T-helper 17 cell (primary cell): ENCODE measurements at places on chromosomes 7 and 10. TPM values are rescaled to one million over a fixed set of nuclear protein-coding genes. Genes with fewer than 3 reads are reported as not detected.

DNA sequence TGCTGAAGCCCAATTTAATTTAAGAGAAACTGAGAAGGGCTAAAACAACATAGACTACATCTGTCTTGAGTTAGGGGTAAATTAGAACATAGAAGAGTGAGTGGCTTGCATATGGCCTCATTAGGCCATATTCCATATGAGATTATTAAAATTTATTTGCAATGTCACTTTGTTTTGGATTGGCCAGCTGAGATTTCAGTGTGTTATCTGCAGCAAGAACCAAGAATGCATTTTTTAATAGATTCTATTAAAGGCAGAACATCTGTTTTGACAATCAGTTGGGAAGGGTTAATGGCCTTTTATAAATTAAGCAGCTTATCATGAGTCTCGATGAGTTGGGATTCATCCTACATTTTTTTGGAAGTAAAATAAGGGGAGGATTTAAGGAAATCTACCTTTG is 236.2 kb downstream of the DGKB start:
- no peaks in the 10 kb centered on the region for H3K36me3 ChIP-seq
- no peak for DNase-seq
- H3K27ac ChIP-seq, result no peak overlapping the region
- H3K4me1 ChIP-seq, result peaks cover 2% of the 10 kb centered on the region
- no peaks in the 10 kb centered on the region for H3K27me3 ChIP-seq

GRCh38 chr10:131815266-131816156 is 85.3 kb upstream of the PPP2R2D start:
- H3K36me3 ChIP-seq, result no peaks in the 10 kb centered on the region
- H3K4me3 ChIP-seq, result no peak overlapping the region

- H3K4me1 ChIP-seq, result no peaks in the 10 kb centered on the region
- no peaks in the 10 kb centered on the region for H3K36me3 ChIP-seq
- H3K27ac ChIP-seq, result no peak overlapping the region
- H3K4me3 ChIP-seq, result no peak overlapping the region
- H3K27me3 ChIP-seq, result peaks cover 41% of the 10 kb centered on the region
- no peak for DNase-seq
Observed at GRCh38 chr7:108149908-108150307, 19.7 kb upstream of the LAMB4 start.

Gene RPEL1
- not detected for total RNA-seq

Gene MTPN
- total RNA-seq, result 104 TPM

Gene CUBN
- 3.1 TPM for total RNA-seq

GRCh38 chr10:92640107-92640506 is 47.2 kb downstream of the KIF11 start:
- H3K27me3 ChIP-seq, result no peaks in the 10 kb centered on the region
- no peaks in the 10 kb centered on the region for H3K36me3 ChIP-seq
- H3K27ac ChIP-seq, result no peak overlapping the region
- H3K4me1 ChIP-seq, result peaks cover 4% of the 10 kb centered on the region

DNA sequence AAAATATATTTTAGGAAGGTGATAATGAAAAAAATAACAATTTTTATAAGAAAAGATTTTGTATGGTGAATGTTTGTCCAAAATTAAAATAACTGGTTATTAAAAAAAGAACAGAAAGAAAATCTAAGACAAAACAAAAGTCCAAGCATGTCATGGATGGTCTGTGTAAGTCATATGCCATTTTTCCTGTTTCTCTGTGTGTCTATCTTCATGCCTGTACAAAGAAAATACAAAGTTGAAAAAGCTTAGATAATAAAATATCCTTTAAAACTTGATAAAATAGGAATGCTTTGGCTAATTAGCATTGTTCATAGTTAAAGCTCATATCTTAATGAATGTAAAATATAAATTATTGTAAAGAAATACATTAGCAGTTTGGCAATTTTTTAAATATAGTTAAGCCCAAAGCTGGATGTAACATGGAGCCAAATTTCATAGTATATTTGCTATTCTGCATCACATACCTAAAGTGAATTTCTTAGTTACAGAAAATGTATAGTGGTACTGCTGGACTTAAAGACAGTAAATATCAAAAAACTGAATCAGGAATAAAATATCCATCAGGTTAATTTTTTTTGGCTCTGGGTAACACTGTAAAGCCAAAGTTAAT is 661.1 kb downstream of the PCDH15 start:
- H3K36me3 ChIP-seq, result no peaks in the 10 kb centered on the region
- no peak for DNase-seq
- H3K27me3 ChIP-seq, result no peaks in the 10 kb centered on the region
- H3K27ac ChIP-seq, result no peak overlapping the region
- H3K4me3 ChIP-seq, result no peak overlapping the region
- no peaks in the 10 kb centered on the region for H3K4me1 ChIP-seq

Gene POM121L12
- total RNA-seq, result not detected

- H3K36me3 ChIP-seq, result no peaks in the 10 kb centered on the region
- no peak overlapping the region for H3K27ac ChIP-seq
- H3K4me3 ChIP-seq, result no peak overlapping the region
- H3K4me1 ChIP-seq, result peaks cover 5% of the 10 kb centered on the region
Observed at GRCh38 chr10:119413471-119414080, 128.9 kb downstream of the RGS10 start.

- no peaks in the 10 kb centered on the region for H3K36me3 ChIP-seq
- H3K27me3 ChIP-seq, result peaks cover 6% of the 10 kb centered on the region
- DNase-seq, result no peak
- H3K27ac ChIP-seq, result no peak overlapping the region
- no peaks in the 10 kb centered on the region for H3K4me1 ChIP-seq
Observed at GRCh38 chr7:107037717-107038603, 6.5 kb upstream of the PRKAR2B start.

- H3K36me3 ChIP-seq, result no peaks in the 10 kb centered on the region
- no peaks in the 10 kb centered on the region for H3K27me3 ChIP-seq
- peaks cover 34% of the 10 kb centered on the region for H3K4me1 ChIP-seq
- no peak for DNase-seq
- H3K27ac ChIP-seq, result no peak overlapping the region
Observed at GRCh38 chr10:50558371-50558770, 65.4 kb downstream of the SGMS1 start.

Gene ZMYND11
- 41.3 TPM for total RNA-seq

Gene HMX2
- total RNA-seq, result not detected

DNA sequence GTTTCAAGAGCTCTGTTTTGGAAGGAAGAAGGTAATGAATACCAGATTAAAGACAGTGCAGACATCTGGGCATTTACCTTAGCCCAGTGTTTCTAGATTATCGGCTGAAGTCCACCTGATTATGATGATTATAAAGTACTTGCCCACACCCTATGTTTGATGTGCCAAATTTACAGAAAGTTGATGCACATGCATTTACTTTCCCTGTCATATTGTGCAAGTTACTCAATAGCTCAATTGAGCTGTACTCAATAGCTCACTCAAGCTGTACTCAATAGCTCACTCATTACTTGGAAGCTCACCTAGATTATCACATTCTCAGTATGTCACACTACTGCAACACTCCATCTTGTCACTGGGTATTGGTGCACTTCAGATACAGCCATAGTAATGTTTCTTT is 13.5 kb downstream of the MGAM start:
- no peak overlapping the region for H3K4me3 ChIP-seq
- peaks cover 5% of the 10 kb centered on the region for H3K4me1 ChIP-seq
- H3K27me3 ChIP-seq, result peaks cover 6% of the 10 kb centered on the region
- no peaks in the 10 kb centered on the region for H3K36me3 ChIP-seq

DNA sequence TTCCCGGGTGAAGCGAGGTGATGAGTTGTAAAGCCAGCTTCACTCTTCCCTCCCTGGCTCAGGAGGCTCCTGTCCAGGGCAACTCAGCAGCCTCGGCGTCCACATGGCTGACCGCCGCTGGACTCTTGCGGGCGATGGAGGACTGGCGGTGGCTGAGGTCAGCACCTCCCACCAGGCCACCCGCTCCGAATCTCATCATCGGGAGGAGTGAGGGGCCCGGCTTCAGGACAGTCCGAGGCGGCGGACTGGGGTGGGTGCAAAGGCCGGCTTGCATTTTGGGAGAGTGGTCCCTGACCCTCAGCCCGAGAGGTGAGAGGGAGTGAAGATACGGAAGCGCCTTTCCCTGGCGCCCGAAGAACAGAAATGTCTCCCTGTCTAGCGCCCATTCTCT is 759 bp downstream of the DNAJB12 start:
- peak overlapping the region; percentile 95 for H3K27ac ChIP-seq
- H3K36me3 ChIP-seq, result peaks cover 9% of the 10 kb centered on the region
- peak overlapping the region; percentile 97 for H3K4me3 ChIP-seq
- H3K4me1 ChIP-seq, result peaks cover 42% of the 10 kb centered on the region
- H3K27me3 ChIP-seq, result no peaks in the 10 kb centered on the region
- DNase-seq, result no peak

DNA sequence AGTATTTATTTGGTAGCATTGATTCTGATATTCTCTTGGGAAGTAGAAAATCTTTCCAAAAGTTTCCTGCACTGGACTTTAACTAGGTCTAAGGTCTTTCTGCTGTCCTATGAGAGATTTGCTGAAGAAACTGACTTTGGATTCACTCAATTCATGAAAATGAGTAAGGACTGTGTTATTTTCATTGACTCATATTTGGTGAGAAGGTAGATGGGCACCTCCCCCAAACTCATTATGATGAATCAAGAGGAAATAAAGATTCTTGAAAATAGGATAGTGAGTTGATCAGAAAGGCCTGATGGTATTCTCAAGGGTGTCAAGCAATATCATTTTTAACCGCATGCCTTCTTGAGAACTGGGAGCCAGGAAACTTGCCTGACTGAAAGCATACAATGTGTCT is 110.3 kb downstream of the RNF133 start:
- H3K27me3 ChIP-seq, result no peaks in the 10 kb centered on the region
- no peak overlapping the region for H3K27ac ChIP-seq
- no peak overlapping the region for H3K4me3 ChIP-seq
- no peak for DNase-seq
- no peaks in the 10 kb centered on the region for H3K4me1 ChIP-seq
- H3K36me3 ChIP-seq, result no peaks in the 10 kb centered on the region

DNA sequence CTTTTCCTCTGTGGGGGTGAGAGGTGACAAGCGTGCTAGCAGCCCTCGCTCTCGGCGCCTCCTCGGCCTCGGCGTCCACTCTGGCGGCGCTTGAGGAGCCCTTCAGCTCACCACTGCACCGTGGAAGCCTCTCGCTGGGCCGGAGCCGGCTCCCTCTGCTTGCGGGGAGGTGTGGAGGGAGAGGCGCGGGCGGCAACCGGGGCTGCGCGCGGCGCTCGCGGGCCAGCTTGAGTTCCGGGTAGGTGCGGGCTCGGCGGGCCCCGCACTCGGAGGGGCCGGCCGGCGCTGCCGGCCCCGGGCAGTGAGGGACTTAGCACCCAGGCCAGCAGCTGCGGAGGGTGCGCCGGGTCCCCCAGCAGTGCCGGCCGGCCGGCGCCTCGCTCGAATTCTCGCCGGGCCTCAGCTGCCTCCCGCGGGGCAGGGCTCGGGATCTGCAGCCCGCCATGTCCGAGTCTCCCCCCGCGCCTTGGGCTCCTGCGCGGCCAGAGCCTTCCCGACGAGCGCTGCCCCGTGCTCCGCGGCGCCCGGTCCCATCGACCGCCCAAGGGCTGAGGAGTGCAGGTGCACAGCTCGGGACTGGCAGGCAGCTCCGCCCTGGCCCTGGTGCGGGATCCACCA is 352.8 kb upstream of the PODXL start:
- peaks cover 3% of the 10 kb centered on the region for H3K36me3 ChIP-seq
- no peak overlapping the region for H3K4me3 ChIP-seq
- peaks cover 49% of the 10 kb centered on the region for H3K27me3 ChIP-seq
- DNase-seq, result no peak
- no peaks in the 10 kb centered on the region for H3K4me1 ChIP-seq

DNA sequence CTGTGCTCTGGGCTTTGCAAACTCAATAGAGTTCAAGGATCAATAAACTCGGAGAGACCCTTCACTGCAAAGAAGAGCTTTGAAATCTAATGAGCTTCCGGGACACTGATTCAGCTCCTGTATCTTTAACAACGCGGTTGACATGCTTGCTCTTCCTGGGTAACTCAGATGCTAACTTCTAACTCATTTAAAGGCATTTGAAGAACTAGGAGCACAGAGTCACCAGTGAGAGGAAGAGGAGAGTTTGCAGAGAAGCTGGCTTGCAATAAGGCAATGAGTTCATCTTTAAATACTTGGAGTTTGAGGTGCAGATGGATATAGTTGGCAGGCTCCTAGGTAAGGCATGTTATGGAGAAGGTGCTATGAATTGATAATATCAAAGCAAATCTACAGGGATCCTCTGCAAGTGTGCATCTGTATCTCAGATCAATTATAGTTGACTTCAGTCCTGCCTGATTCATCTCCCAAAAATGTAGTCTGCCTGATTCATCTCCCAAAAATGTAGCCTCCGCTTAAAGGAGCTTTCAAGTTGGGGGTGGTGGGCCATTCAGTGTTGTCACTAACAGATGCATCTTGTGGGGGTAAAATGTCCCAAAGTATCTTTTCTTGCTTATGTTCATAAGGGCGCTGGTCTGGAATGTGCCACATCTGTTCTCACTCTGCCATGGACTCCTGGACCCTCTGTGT is 182.5 kb upstream of the PRSS58 start:
- H3K36me3 ChIP-seq, result no peaks in the 10 kb centered on the region
- H3K4me3 ChIP-seq, result peak overlapping the region; percentile 71
- peaks cover 47% of the 10 kb centered on the region for H3K4me1 ChIP-seq
- no peaks in the 10 kb centered on the region for H3K27me3 ChIP-seq
- peak overlapping the region; percentile 57 for H3K27ac ChIP-seq

- H3K27me3 ChIP-seq, result no peaks in the 10 kb centered on the region
- no peak overlapping the region for H3K27ac ChIP-seq
- H3K4me1 ChIP-seq, result peaks cover 4% of the 10 kb centered on the region
- peaks cover 2% of the 10 kb centered on the region for H3K36me3 ChIP-seq
Observed at GRCh38 chr7:107392830-107393229, 77.0 kb upstream of the GPR22 start.

Gene ORC5
- total RNA-seq, result 15.6 TPM

GRCh38 chr7:108014747-108015682 is 12.1 kb upstream of the LAMB1 start:
- H3K4me1 ChIP-seq, result peaks cover 3% of the 10 kb centered on the region
- H3K27ac ChIP-seq, result no peak overlapping the region
- no peak for DNase-seq
- H3K27me3 ChIP-seq, result peaks cover 48% of the 10 kb centered on the region
- no peaks in the 10 kb centered on the region for H3K36me3 ChIP-seq
- H3K4me3 ChIP-seq, result no peak overlapping the region

DNA sequence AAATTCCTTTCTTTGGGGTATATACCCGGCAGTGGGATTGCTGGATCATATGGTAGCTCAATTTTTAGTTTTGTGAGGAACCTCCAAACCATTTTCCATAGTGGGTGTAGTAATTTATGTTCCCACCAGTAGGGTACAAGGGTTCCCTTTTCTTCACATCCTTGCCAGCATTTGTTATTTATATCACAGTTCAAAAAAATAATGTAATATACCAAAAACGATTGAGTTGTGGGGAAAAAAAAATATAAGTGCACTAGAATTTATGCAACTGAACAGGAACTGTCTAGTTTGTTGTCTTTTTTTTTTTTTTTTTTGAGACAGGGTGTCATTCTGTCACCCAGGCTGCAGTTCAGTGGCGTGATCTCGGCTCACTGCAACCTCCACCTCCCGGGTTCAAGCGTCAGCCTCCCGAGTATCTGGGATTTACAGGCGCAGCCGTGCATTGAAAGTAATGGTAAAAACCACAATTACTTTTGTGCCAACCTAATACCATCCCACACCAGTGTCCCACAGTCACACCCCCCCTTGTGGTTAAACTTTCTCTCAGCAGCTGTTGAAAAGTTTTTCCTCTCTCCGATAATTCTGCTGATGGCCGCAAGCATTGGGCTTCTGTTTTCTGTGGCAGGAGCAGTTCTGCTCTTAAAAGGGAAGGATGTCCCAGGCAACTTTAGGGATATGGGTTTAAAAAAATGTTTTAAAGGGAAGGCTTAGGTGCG is 6.8 kb upstream of the LAT2 start:
- H3K27ac ChIP-seq, result peak overlapping the region; percentile 19
- no peaks in the 10 kb centered on the region for H3K36me3 ChIP-seq
- H3K27me3 ChIP-seq, result no peaks in the 10 kb centered on the region
- no peak overlapping the region for H3K4me3 ChIP-seq
